ENCODE measurements at places on chromosomes 16 and 17.

- no peak for DNase-seq
These were observed 20.3 kb downstream of the CACNG5 start for GRCh38 chr17:66855204-66855603.

- DNase-seq, result no peak
These were observed 10.6 kb downstream of the PLLP start for GRCh38 chr16:57273826-57274225.

GRCh38 chr16:35628976-35629375, 2169.6 kb downstream of the TP53TG3F start:
- DNase-seq, result no peak

DNA sequence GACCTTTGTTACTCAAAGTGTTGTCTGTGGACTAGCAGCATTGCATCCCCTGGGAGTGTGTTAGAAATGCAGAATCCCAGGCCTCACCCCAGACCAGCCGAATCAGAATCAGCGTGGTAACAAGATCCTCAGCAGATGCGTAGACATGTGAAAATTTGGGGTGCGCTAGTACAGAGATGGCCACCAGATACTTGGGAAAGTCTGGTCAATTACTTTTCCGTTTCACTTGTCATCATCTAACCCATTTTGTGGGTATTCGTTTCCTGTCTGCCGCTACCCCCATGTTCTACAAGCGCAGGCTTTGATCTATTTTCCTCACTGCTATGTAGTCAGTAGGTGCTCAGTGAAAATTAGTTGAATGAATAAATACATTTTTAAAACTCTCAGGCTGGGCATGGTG, 33.1 kb upstream of the HERPUD1 start:
- DNase-seq, result no peak

- DNase-seq, result no peak
These were observed 81.6 kb downstream of the TMC6 start for GRCh38 chr17:78046923-78047322.

- DNase-seq, result no peak
These were observed 3.6 kb downstream of the CHRNB1 start for GRCh38 chr17:7448461-7448860.

DNA sequence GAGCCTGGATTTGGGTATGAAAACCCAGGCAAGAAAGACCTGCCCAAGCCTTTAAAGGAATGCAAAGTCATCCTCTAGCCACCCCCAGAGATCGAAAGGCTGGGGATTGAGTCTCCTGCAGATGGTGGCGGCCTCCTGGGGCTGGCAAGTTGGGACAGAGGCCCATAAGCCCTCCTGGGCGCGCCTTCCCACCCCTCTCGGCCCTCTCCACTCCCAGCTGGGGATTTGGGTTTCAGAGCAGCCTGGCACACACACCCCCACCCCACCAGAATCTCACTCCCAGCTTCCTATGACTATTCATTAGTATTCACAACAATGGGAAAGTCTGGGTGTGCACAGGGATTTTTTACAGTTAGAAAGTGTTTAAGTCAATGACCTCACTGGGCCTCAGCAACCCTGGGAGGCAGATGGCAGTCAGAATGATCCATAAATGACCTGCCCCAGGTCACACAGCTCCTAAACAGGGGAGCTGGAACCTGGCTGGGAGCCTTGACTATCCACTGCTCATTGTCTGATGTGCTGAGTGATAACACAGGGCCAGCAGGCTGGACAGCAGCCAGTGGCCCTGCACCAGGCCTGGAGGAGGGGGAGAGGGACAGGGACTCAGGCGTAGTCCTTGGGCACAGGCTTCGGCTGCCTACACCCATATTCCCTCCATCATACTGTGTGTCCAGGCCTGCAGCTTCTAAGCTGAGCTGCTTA, 12.1 kb downstream of the NHERF1 start:
- DNase-seq, result no peak

GRCh38 chr16:28105954-28106353, 42.4 kb upstream of the GSG1L start:
- DNase-seq, result no peak

DNA sequence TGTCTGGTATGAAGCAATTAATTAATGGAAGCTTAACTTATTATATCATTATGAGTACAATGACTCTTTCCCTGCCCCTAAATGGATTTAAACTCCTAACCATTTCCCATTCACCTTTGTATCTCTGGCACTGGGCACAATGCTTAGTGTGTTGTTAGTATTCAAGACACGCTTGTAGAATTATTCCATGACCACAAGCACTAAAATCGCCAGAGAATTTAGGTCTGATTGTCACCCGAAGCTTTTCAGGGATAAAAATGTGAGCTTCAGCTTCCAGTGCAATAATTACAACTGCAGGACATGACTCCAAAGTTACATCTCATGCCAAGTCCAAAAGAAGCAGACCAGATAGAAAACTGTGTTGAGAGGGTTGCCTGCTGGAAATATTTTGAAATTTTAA, 101.6 kb downstream of the CDH8 start:
- no peak for DNase-seq

GRCh38 chr16:85174871-85175723, 62.8 kb upstream of the CIBAR2 start:
- DNase-seq, result no peak

DNA sequence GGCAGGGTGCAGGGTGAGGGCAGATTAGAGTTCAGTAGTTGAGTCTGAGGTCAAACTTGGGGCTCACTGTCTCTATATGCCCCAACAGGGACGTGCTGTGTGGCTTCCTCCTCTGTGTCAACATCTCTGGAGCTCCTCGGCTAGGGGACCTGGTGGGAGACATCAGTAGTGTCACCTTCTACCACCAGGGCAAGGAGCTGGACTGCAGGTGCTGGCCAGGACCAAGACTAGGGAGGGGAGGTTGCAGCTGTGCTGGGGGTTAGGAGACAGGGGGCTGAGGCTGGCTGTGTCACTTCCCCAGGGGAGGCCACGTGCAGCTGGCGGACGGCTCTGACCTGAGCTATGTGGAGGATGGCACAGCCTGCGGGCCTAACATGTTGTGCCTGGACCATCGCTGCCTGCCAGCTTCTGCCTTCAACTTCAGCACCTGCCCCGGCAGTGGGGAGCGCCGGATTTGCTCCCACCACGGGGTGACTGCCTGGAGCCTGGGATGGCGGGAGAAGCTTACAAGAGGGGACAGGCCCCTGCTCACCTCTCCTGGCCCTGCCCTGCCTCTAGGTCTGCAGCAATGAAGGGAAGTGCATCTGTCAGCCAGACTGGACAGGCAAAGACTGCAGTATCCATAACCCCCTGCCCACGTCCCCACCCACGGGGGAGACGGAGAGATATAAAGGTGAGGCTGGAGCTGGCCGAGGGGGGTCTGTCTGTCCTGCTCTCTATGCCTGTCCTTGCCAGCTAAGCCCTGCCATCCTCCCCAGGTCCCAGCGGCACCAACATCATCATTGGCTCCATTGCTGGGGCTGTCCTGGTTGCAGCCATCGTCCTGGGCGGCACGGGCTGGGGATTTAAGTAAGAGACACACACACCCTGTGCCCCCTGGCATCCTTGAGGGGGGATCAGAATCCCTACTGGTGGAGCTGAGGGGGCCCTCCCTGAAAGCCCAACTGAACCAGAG, 18.9 kb downstream of the ADAM11 start:
- no peak for DNase-seq

GRCh38 chr16:3478242-3478925, 16.9 kb downstream of the C16orf90 start:
- DNase-seq, result no peak

DNA sequence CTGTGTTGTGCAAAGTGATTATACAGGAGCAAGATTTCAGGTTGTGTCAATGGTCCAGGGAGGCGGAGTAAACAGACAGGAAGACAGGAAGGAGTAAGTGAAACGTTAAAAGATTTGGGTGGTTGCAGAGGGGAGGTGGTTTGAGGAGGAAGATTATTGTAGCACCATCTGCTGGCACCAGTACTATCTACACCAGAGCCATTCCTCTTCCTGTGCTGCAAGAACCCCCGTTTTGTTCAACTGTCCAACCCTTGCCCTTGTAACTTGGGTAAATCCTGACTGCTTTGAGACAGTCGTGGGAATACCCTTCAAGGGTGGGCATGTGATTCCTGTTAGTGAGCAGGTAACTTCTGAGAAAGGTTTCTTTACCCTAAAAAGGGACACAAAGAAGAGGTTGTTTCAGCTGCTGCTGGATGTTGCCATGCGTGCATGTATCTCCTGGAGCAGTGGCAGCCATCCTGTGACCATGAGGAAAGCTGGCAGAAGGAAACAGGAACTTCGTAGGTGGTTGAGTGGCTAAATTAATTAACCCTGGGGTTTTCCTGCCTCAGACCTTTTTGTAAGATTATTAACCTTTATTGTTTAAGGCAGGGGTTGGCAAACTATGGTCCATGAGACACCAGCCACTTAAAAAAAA, 124.1 kb downstream of the PRKCA start:
- DNase-seq, result no peak

DNA sequence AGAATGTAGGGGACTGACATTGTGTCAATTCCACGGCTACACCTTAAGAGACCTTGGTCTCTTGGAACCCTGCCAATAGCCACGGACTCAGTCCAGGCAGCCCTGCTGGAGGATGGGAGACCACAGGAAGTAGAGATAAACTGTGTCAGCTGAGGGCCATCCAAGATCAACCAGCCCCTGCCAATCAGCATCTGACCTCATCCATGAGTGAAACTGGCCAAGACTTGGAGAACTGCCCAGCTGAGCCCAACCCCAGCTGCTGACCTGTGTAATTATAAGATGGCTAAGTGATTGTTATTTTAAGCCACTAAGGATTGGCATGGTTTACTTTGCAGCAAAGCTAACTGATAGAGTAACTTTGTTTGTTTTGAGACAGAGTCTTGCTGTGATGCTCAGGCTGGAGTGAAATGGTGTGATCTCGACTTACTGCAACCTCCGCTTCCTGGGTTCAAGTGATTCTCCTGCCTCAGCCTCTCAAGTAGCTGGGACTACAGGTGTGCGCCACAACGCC, 13.3 kb upstream of the YWHAE start:
- no peak for DNase-seq

DNA sequence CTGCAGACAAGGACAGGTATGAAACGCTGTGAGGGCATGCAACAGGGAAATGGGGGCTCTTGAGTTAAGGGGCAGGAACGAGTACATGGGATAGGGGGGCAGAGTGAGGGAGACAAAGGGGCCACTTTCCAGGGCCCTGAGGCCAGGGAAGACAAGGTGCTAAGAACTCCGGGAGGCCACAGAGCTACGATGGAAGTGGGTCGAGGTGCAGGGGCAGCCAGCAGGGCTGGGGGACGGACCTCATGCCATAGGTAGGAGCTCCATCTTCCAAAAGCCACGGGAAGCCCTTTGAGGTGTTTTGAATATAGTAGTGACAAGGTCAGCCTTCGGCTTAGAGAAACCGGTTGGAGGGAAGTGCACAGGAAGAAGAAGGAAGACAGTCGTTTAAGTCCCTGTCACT, 35.6 kb downstream of the RBFOX3 start:
- DNase-seq, result no peak

- no peak for DNase-seq
These were observed 247.2 kb downstream of the NTN1 start for GRCh38 chr17:9268546-9268945.

- DNase-seq, result no peak
These were observed 1.0 kb downstream of the BAHCC1 start for GRCh38 chr17:81396278-81396721.

- DNase-seq, result no peak
These were observed 13.7 kb upstream of the CDC42EP4 start for GRCh38 chr17:73325527-73325842.

DNA sequence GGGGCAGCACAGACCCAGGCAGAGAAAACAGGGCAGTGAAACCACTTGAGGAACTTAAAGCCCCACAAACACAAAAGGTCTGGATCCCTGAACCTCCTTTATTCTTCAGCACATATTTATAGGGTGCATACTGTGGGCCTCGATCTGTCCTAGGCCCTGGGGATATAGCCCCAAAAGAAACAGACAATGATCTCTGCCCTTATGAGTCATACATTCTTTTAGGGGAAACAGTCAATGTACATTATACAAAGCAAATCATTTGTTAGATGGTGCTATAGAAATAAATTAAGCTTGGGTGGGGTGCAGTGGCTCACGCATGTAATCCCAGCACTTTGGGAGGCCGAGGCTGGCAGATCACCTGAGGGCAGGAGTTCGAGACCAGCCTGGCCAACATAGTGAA, 10.0 kb upstream of the HES7 start:
- DNase-seq, result no peak

DNA sequence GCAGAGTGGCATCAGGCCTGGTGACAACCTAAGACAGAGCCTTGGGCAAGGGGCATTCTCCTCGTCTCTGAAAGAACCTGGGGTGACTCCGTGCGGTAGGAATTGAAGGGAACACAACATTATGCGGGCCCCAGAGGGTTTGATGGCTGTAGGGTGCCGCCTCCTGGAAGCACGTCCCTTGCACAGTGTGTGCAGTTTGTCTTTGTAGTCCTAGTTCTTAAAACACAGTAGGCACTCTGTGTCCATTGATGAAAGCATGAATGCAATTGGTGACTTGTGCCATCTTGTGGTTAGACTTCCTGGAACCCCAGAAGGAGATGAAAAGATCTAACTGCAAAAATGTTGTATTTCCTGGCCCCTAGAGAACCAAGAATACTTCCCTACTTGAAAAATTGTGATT, 279.8 kb downstream of the UTP18 start:
- no peak for DNase-seq

DNA sequence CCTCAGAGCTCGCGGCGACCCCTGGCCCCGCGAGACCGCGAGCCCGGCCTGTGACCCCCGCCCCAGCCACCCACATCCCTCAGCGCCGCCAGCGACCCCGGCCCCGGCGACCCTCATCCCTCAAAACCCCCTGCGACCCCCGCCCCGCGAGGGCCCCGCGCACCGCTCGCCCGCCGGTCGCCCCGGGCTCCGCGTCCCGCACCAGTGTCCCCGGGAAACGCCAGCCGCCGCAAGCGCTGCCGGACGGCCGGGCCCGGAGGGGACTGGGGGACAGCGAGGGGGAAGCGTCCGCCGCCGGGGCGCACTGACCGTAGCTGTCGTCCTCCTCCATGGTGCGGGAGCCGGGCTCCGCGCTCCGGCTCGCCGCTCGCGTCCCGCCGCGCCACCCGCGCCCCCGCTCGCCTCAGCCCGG, at the start of gene CYTH1:
Gene CYTH1 (minus strand): TSS at position 381 of the 412 bp plus-strand sequence. CDS start 50 bp downstream, at position 331.
- DNase-seq, result no peak

- DNase-seq, result no peak
These were observed 30.7 kb upstream of the RPTOR start for GRCh38 chr17:80513892-80514291.

DNA sequence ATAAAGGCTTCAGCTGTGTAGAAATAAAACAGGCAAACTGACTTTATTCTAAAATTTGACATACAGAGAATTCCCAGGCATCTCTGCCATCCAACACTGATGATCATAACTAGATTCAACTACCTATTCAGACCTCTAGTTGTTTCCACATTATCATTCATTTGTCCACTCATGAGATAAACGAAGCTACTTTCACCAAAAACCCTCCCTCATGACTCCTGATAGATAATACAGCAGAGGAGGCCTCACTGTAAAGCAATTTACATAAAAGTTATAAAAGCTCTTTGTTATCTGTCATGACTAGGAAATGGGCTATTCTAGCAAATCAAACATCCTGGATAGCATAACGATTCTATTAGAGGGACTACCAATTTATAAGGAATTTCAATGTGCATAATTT, 19.6 kb upstream of the RFFL start:
- no peak for DNase-seq

GRCh38 chr17:4944163-4944553, 4.1 kb downstream of the RNF167 start:
- DNase-seq, result no peak

GRCh38 chr16:84124257-84125073, 7.7 kb upstream of the MBTPS1 start:
- DNase-seq, result no peak

Measured in activated naive CD8-positive, alpha-beta T cell treated with anti-CD3 and anti-CD28 coated beads, Interleukin-2, amount 50 U/mL, for 16 hours (primary cell).